ENCODE measurements at places on chromosomes 12 and 14.

GRCh38 chr12:34376133-34376799, 354.0 kb downstream of the ALG10 start:
- no peak for DNase-seq

GRCh38 chr14:93055651-93056115, 60.0 kb downstream of the ITPK1 start:
- DNase-seq: no peak

GRCh38 chr14:91293281-91293680, 48.8 kb upstream of the GPR68 start:
- no peak for DNase-seq

- no peak for DNase-seq
Measured at GRCh38 chr12:18468246-18469075, 207.1 kb downstream of the PIK3C2G start.

- DNase-seq: no peak
Measured at GRCh38 chr12:91123236-91123916, 12.1 kb upstream of the LUM start.

GRCh38 chr14:79663453-79663852, 547.9 kb downstream of the DIO2 start:
- DNase-seq: no peak

GRCh38 chr12:86349196-86349595, 93.0 kb upstream of the MGAT4C start:
- DNase-seq: no peak

GRCh38 chr14:68671909-68672308, 121.0 kb downstream of the ZFP36L1 start:
- DNase-seq: no peak

- DNase-seq: no peak
Measured at GRCh38 chr12:56086096-56086495, 6.1 kb downstream of the ERBB3 start.

DNA sequence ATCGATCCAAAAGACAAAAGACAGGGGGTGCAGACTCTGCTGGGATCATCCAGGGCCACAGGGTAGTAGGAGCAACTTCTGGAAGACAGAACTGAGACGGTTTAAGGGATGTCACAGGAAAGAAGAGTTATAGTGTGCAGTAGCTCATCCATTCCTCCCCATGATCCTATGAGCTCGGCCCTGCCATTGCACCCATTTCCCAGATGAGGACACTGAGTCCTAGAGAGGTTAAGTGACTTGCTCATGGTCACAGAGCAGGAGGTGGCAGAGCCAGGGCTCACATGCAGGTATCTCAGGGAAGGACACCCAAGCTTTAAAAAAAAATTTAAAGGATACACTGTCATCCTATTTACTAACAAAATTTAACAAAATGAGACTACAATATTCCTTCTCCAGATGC, 86.1 kb upstream of the FZD10 start:
- DNase-seq: no peak

- no peak for DNase-seq
Measured at GRCh38 chr12:54497883-54498282, 331 bp downstream of the NCKAP1L start.

DNA sequence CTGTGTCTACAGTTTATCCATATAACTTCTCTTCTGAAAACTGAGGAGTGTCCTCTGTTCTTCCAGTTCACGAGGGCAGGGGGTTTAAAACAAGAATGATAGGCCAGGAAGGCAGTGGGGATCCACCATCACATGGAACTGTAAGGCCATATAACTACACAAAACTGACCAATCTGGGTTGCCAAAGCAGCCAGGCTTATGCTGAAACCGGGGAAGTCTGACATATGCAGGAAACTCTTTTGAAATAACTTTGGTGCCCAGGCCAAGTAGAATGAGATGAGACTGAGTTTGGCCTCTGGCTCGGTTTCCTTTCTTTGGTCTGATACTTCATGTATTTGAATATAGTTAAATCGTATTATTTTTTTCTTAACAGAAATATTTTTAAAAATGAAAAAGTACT, 18.0 kb upstream of the ATF1 start:
- DNase-seq: no peak

GRCh38 chr12:108649669-108650068, 16.0 kb upstream of the SELPLG start:
- no peak for DNase-seq
